ENCODE measurements at places on chromosomes 5 and 9.

- DNase-seq = peak; percentile 59
Measured at GRCh38 chr9:117644133-117644931, 59.9 kb upstream of the TLR4 start.

GRCh38 chr5:157993986-157994691 is 135.2 kb upstream of the CLINT1 start:
- no peak for DNase-seq

DNA sequence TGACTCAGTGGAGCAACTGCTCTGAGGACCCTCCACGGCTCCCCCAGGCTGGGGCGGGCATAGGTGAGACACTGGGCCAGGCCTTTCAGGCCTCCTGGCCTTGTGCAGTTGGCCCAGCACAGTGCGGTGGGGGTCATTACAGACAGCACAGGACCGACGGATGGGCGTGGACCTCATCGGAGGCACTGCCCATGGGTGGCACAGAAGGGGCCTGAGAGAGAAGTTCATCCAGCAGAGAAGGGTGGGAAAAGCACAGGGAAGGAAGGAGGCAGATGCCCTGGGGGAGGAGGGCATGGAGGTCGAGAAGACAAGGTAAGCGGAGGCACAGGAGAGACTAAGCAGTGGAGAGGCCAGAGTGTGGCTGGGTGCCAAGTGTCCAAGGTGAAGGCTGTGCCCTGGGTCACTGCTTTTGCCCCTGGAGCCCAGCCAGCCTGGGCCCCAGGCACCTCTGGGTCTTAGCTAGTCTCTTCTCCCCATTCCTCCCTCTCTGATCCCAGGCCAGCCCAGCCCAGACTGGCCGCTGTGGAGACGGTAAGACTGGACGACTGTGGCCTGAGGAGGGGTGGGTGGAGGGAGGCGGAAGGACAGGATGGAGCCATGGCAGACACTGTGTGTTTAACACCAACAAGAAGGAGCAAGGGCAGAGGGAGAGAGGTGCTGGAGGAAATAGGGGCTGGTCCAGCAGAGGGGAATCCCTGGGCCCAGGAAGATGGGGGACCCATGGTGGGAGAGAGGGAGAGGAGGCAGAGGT is 5.7 kb downstream of the IL3 start:
- no peak for DNase-seq

DNA sequence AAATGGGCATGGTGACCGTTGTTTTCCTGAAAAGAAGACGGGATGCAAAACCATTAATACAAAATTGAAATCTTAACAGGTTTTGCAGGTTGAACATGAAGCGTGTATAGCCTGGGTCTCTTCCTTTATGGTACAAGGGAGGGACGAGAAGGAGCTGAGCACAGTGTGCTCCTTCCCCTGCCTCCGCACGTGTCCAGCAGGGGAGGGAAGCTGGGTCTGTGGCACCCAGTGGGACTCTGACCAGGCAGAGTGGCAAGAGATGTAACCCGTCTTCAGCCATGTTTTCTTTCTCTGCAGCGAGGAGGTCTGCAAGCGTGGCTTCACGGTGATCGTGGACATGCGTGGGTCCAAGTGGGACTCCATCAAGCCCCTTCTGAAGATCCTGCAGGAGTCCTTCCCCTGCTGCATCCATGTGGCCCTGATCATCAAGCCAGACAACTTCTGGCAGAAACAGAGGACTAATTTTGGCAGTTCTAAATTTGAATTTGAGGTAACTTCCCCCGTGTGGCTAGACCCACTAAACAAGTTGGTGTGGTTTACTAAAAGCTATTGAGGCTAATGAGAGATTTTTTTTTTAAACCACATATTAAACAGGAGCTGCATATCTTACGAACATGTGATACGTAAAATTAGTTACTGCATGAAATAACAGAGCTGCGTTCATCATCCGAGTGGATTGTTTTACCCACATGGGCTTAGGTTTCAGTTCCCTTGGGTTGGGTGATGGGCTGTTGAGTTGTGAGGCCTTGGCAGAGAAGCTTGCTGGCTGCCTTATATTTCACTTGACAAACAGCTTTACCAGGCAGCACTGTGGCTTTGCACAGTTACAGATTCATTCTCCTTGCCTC is 143.7 kb downstream of the TRIO start:
- no peak for DNase-seq
